ENCODE measurements at places on chromosomes 1 and 21.

- peak; percentile 71 for DNase-seq
- no peak overlapping the region for H3K27ac ChIP-seq
- peak overlapping the region; percentile 91 for H3K4me3 ChIP-seq
- H3K36me3 ChIP-seq = no peaks in the 10 kb centered on the region
These were observed 745 bp downstream of the MAGI3 start for GRCh38 chr1:113390871-113391648.

GRCh38 chr21:9753943-9754342 is 767.4 kb upstream of the TPTE start:
- no peaks in the 10 kb centered on the region for H3K27me3 ChIP-seq
- no peaks in the 10 kb centered on the region for H3K4me1 ChIP-seq
- H3K27ac ChIP-seq = no peak overlapping the region
- no peaks in the 10 kb centered on the region for H3K36me3 ChIP-seq
- no peak for DNase-seq
- H3K4me3 ChIP-seq = no peak overlapping the region

DNA sequence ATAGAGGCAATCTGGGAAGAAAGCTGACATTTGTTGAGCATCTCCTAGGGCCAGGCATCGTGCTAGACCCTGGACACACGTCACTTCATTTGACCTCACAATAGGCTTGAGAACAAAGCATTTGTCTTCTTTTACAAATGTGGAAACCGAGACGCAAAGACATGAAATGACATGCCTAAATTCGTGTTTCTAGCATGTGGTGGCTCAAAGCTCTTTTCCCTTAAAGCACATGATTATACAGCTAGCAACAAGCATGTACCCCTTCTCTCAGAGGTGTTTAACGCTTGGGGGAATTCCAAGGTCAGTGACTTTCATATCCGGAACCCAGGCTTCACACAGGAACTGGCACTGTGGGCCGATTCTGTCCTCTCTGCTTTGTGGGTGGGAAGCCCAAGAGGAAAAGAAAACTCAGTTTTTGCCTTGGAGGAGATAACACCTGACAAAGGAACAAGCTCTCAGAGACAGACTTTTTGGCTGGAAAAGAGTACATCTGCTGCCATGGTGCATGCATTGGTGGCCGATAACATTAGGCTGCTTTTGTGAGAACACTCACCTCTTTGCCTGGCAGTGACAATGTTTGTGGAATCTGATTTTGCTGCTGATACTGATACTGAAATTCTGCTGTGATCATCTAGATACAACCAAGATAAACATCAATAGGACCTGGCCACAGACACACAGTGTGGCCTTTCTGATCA is 15.4 kb upstream of the CD2 start:
- H3K36me3 ChIP-seq = no peaks in the 10 kb centered on the region
- H3K27ac ChIP-seq = peak overlapping the region; percentile 98
- H3K4me1 ChIP-seq = peaks cover 57% of the 10 kb centered on the region
- H3K27me3 ChIP-seq = no peaks in the 10 kb centered on the region
- peak; percentile 54 for DNase-seq
- no peak overlapping the region for H3K4me3 ChIP-seq

DNA sequence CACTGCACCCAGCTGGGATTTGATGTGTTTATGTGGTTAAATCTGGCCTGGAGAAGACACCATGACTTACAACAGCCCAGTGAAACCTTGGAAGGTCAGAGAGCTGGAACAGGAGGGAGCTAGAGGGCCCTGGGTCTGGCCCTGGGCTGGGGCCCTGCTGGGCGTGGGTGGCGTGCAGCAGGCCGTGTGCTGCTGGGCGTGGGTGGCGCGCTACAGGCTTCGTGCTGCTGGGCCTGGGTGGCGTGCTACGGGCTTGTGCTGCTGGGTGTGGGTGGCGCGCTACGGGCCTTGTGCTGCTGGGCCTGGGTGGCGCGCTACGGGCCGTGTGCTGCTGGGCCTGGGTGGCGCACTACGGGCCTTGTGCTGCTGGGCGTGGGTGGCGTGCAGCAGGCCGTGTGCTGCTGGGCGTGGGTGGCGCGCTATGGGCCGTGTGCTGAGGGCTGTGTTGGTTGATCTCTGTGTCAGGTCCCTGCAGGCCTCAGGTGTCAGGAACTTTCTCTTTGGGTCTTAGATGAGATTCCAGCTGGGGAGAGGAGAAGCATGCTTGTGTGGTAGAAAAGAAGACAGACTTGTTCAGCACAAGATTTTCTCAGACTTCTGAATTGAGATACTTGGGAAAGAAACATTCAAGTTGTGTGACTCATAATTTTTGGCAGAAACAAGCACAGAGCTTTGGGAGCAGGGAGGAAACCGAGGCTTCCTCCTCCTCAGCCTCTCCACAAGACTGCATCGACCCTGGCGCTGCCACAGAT is 66.0 kb downstream of the COL18A1 start:
- H3K4me1 ChIP-seq = peaks cover 33% of the 10 kb centered on the region
- peak; percentile 52 for DNase-seq
- H3K36me3 ChIP-seq = no peaks in the 10 kb centered on the region
- H3K27me3 ChIP-seq = no peaks in the 10 kb centered on the region
- H3K27ac ChIP-seq = peak overlapping the region; percentile 23
- H3K4me3 ChIP-seq = no peak overlapping the region

GRCh38 chr1:4421986-4422385 is 232.4 kb upstream of the AJAP1 start:
- no peak overlapping the region for H3K27ac ChIP-seq
- DNase-seq = no peak
- H3K4me1 ChIP-seq = no peaks in the 10 kb centered on the region
- no peaks in the 10 kb centered on the region for H3K27me3 ChIP-seq
- no peak overlapping the region for H3K4me3 ChIP-seq

- no peak for DNase-seq
- no peaks in the 10 kb centered on the region for H3K36me3 ChIP-seq
- no peaks in the 10 kb centered on the region for H3K27me3 ChIP-seq
- H3K4me3 ChIP-seq = no peak overlapping the region
- H3K4me1 ChIP-seq = peaks cover 26% of the 10 kb centered on the region
These were observed 204.7 kb upstream of the EDN2 start for GRCh38 chr1:41689139-41689538.

DNA sequence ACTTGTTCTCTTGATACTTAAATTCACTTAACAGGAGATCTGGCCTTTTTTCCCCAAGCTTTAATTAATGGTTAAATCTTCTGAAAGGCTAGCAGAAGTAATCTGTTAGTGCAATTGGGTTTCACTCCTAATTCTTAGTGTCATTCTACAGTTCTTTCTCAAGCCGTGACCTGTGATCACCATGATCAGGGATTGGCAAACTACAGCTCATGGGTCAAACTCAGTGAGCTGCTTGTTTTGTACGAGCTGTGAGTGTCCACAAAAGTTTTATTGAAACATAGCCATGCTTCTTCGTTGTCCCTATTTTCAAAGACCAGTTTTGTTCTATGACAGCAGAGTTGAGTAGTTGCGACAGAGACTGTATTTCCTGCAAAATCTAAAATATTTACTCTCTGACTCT is 109.4 kb upstream of the KCNJ15 start:
- no peak overlapping the region for H3K27ac ChIP-seq
- no peaks in the 10 kb centered on the region for H3K36me3 ChIP-seq
- H3K4me3 ChIP-seq = no peak overlapping the region
- no peaks in the 10 kb centered on the region for H3K27me3 ChIP-seq
- no peak for DNase-seq
- no peaks in the 10 kb centered on the region for H3K4me1 ChIP-seq

GRCh38 chr1:58206749-58207148 is 339.8 kb downstream of the OMA1 start:
- H3K36me3 ChIP-seq = no peaks in the 10 kb centered on the region
- H3K27ac ChIP-seq = no peak overlapping the region
- H3K27me3 ChIP-seq = no peaks in the 10 kb centered on the region
- H3K4me3 ChIP-seq = no peak overlapping the region
- DNase-seq = no peak

- peaks cover 5% of the 10 kb centered on the region for H3K4me1 ChIP-seq
- no peak overlapping the region for H3K4me3 ChIP-seq
- no peak overlapping the region for H3K27ac ChIP-seq
- no peak for DNase-seq
- H3K27me3 ChIP-seq = no peaks in the 10 kb centered on the region
- H3K36me3 ChIP-seq = peaks cover 99% of the 10 kb centered on the region
These were observed 7.9 kb downstream of the CCNL2 start for GRCh38 chr1:1391225-1391624.

DNA sequence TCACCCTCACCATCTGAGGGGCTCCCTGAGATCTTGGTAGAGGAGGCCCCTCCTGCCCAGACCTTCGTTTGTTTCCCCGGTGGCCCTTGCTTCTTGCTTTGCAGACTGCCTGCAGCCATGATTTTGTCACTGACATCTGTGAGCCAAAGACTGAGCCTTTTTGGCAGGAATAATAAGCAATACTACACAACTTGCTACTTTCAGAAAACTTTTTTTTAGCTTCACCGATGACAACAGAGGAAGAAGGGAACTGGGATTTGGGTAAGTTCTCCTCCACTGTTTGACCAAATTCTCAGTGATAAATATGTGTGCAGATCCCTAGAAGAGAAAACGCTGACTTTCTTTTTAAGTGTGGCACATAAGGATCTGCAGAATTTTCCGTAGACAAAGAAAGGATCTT is 11.7 kb upstream of the CD101 start:
- H3K27ac ChIP-seq = no peak overlapping the region
- no peaks in the 10 kb centered on the region for H3K27me3 ChIP-seq
- H3K4me1 ChIP-seq = peaks cover 46% of the 10 kb centered on the region
- no peak overlapping the region for H3K4me3 ChIP-seq

- H3K36me3 ChIP-seq = peaks cover 40% of the 10 kb centered on the region
- no peak overlapping the region for H3K4me3 ChIP-seq
- peak overlapping the region; percentile 75 for H3K27ac ChIP-seq
- no peak for DNase-seq
These were observed 23.3 kb downstream of the SLC2A1 start for GRCh38 chr1:42935313-42935895.

- no peak for DNase-seq
- H3K27ac ChIP-seq = no peak overlapping the region
- no peak overlapping the region for H3K4me3 ChIP-seq
- H3K36me3 ChIP-seq = no peaks in the 10 kb centered on the region
- no peaks in the 10 kb centered on the region for H3K27me3 ChIP-seq
- H3K4me1 ChIP-seq = no peaks in the 10 kb centered on the region
These were observed 71.1 kb upstream of the EXO1 start for GRCh38 chr1:241776911-241777310.

GRCh38 chr1:218476385-218476784 is 131.2 kb downstream of the TGFB2 start:
- no peak for DNase-seq
- no peaks in the 10 kb centered on the region for H3K27me3 ChIP-seq
- no peaks in the 10 kb centered on the region for H3K36me3 ChIP-seq

- DNase-seq = no peak
- H3K4me1 ChIP-seq = no peaks in the 10 kb centered on the region
- no peaks in the 10 kb centered on the region for H3K36me3 ChIP-seq
- H3K4me3 ChIP-seq = no peak within 1 kb of the TSS
These were observed at the start of gene OR2T12 for GRCh38 chr1:248303324-248303723. TSS of gene OR2T12 (minus strand) at chr1:248303424. CDS start at chr1:248295578, 7,846 bp downstream.

DNA sequence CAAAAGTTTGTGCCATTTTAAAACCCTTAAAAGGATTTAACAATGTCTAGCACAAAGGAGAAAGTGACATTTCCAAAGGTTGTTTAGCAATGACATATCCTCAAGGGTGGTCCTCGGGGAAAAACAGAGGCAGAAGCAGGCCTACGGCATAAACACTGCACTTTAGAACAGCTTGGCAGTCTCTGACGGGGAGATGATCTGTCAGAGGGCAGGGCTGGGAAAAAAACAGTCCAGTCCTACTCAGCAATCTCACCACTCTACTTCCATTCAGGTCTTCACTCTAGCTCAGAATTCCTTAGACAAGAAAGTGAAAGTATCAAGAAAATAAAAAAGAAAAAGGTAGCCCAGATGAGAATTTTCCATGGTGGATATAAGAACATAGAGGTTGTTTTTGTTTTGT is 4.1 kb downstream of the CRYZ start:
- H3K4me3 ChIP-seq = no peak overlapping the region
- no peak overlapping the region for H3K27ac ChIP-seq
- peaks cover 9% of the 10 kb centered on the region for H3K36me3 ChIP-seq
- peaks cover 16% of the 10 kb centered on the region for H3K4me1 ChIP-seq

DNA sequence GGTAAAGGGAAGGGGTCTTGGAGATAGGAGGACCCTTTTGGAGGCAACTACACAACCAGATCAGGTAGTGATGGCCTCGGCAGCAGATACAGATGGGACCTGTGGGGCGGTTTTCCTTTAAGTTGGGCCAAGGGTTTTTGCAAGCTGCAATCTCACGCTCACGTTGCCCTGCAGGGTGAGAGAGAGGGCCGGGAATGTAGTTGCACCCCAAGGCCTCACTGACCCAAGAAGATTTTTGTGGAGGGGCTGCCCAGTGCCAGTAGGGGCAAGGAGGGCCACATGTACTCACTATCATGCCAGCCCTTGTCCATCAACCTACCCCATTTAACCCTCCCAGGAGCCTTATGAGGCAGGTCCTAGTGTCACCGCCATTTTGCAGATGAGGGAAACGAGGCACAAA is 57.7 kb upstream of the SELENON start:
- no peak overlapping the region for H3K27ac ChIP-seq
- H3K27me3 ChIP-seq = no peaks in the 10 kb centered on the region
- no peak for DNase-seq

- no peak overlapping the region for H3K4me3 ChIP-seq
- H3K36me3 ChIP-seq = no peaks in the 10 kb centered on the region
- no peak for DNase-seq
- no peak overlapping the region for H3K27ac ChIP-seq
These were observed 252.0 kb downstream of the PTBP2 start for GRCh38 chr1:96973605-96974004.

DNA sequence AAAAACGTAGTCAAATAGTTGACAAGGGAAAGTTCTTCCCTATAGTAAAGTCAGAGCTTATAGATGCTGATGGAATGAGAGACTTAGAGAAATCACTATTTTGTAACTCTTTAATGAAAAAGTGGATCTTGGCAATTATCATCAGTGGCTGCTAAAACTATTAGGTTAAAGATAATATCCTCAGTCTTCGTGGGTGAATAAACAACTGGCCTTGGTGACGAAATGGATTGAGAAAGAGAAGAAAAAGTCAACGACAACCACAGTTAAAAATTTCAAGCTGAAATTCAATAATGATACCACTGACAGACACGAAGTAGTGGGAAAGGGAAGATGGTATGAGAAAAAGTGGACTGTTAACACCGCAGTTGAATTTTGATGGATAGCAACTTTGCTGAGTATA is 90.0 kb upstream of the GNG4 start:
- H3K4me1 ChIP-seq = no peaks in the 10 kb centered on the region
- peaks cover 35% of the 10 kb centered on the region for H3K36me3 ChIP-seq
- DNase-seq = no peak
- H3K27me3 ChIP-seq = no peaks in the 10 kb centered on the region

DNA sequence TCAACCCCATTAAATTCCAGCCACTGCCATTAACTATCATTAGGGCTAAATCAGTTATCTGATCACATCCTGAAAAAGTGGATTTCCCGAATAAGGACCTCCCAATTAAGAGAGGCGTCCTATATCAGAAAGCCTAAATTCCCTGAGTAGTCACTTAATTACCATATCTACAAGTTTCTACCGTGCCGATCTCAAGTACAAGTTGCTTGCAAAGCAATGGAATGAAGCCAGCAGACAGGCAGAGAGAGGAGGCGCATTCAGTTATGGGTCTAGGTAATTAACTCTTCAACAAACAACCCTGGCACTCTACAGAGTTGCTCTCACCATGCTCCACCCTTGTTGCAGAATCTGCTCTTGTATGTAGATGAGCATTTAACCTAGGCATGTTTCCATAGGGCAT is 494.6 kb upstream of the RUNX1 start:
- H3K36me3 ChIP-seq = no peaks in the 10 kb centered on the region
- no peak overlapping the region for H3K4me3 ChIP-seq
- no peak for DNase-seq
- H3K27ac ChIP-seq = no peak overlapping the region

GRCh38 chr1:19122668-19123067 is 87.4 kb downstream of the UBR4 start:
- peaks cover 96% of the 10 kb centered on the region for H3K36me3 ChIP-seq
- DNase-seq = no peak
- no peaks in the 10 kb centered on the region for H3K27me3 ChIP-seq
